ENCODE measurements at places on chromosomes 3 and 15. TPM values are rescaled to one million over a fixed set of nuclear protein-coding genes. Genes with fewer than 3 reads are reported as not detected.

DNA sequence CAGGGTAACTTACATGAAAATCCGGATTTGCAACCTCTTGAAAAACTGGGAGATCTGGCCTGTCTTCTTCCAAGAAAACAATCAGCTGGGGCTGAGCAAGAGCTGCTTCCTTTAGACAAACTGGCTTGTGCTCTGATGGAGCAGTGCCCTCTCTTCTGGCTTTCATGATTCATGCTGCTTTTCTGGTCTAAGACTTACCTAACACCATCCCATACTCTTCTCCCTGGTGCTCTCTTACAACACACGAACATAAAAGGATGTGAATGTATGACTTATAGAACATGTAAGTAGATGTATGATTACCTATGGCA is 9.9 kb downstream of the TJP1 start:
- H3K4me1 ChIP-seq = no peaks in the 10 kb centered on the region
- no peaks in the 10 kb centered on the region for H3K27me3 ChIP-seq
- H3K27ac ChIP-seq = no peak overlapping the region
- no peak overlapping the region for H3K4me3 ChIP-seq
- no peaks in the 10 kb centered on the region for H3K36me3 ChIP-seq

KBTBD13 gene
- 0.06 TPM for total RNA-seq

RNF168 gene
- total RNA-seq = 19.5 TPM

GRCh38 chr3:2635511-2635910 is 474.7 kb downstream of the IL5RA start:
- no peaks in the 10 kb centered on the region for H3K4me1 ChIP-seq
- H3K27ac ChIP-seq = no peak overlapping the region
- H3K27me3 ChIP-seq = no peaks in the 10 kb centered on the region
- DNase-seq = no peak
- no peak overlapping the region for H3K4me3 ChIP-seq

CCR5 gene
- total RNA-seq = 4.4 TPM

DNA sequence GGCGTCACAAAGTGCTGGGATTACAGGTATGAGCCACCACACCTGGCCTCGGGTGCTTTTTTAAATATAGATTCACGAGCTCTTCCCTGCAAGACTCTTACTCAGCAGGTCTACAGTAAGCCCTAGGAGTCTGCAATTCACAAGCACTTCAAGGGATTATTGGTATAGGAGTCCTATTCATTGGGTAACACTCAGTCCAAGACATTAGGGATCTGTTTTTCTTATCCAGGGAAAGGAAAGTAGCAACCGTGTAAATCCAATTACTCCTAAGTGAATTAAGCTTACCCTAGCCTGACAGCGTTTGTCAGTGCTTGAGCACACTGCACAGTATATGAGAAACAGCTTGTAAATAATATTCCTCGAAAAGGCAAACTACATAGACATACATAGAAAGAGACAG is 109.9 kb downstream of the SENP2 start:
- no peak for DNase-seq
- H3K27ac ChIP-seq = no peak overlapping the region
- H3K4me1 ChIP-seq = no peaks in the 10 kb centered on the region
- H3K36me3 ChIP-seq = no peaks in the 10 kb centered on the region
- H3K27me3 ChIP-seq = no peaks in the 10 kb centered on the region

GRCh38 chr3:135041601-135042000 is 246.5 kb downstream of the EPHB1 start:
- H3K27me3 ChIP-seq = no peaks in the 10 kb centered on the region
- no peak for DNase-seq

GRCh38 chr3:127639173-127640041 is 10.4 kb downstream of the PODXL2 start:
- no peak overlapping the region for H3K4me3 ChIP-seq
- H3K27ac ChIP-seq = no peak overlapping the region
- no peaks in the 10 kb centered on the region for H3K36me3 ChIP-seq
- no peaks in the 10 kb centered on the region for H3K27me3 ChIP-seq
- no peaks in the 10 kb centered on the region for H3K4me1 ChIP-seq
- no peak for DNase-seq

TNFAIP8L3 gene
- 8.9 TPM for total RNA-seq

ATP8B4 gene
- 12.5 TPM for total RNA-seq

ZNF148 gene
- 74.4 TPM for total RNA-seq

FSTL1 gene
- 193 TPM for total RNA-seq

DNA sequence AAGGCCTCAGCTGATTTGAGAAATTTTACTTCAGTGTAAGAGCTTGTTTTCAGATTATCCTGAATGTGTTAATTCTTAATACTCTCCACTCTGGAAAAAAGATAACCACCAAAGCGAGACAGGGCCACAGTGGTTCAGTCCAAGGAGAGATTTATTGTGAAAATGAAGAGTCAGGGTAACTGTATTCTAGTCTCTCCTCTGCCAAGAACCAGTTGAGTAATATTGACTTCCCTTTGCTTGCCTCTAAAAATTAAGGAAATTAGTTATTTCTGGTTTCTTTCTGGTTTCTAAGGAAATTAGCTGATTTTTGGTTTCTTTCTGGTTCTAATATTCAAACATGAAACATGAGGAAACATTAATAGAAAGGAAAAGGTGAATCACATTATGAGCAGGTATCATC is 34.9 kb downstream of the PPP1R2 start:
- peaks cover 6% of the 10 kb centered on the region for H3K36me3 ChIP-seq
- no peak overlapping the region for H3K27ac ChIP-seq
- no peak for DNase-seq
- no peak overlapping the region for H3K4me3 ChIP-seq

ALDH1A3 gene
- 19.6 TPM for total RNA-seq

SLC27A2 gene
- total RNA-seq = 26.5 TPM

ALDH1A2 gene
- 113 TPM for total RNA-seq

DNA sequence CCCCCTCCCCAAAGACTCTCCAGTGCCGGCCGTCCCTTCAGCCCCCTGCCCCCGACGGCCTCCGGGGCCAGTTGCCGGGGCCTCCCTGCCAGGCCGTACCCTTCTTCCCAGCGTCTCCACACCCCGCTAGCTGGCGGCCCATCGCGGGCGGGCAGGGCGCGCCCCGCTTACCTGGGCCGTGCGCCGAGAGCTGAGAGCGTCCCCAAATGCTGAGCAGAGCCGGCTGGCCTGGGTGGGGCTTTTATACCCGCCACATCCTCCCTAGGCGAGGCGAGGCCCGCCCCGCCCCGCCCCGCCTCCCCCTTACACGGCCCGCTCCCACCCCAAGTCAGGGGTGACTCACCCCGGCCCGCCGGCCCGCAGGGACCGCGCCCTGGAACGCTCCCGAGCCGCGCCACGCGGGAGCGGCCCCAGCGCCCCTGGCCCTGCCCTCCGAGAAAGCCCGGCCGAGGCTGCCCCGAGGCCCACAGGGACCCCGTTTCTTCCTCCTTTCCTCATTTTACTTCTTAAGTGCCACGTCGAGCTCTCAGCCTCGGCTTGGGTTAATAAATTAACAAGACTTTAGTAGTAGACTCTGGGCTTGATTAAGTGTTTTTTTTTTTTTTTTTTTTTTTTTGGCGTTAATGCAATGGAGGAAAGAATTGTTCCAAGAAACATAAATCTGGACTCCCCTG is at the start of gene ANXA2:
TSS of gene ANXA2 (minus strand) at position 215 of the 674 bp plus-strand sequence. CDS start 11,911 bp downstream, outside the sequence.
- peak; percentile 85 for DNase-seq
- H3K27ac ChIP-seq = peak within 1 kb of the TSS; percentile 82
- peak within 1 kb of the TSS; percentile 85 for H3K4me3 ChIP-seq

GRCh38 chr3:43766672-43767465 is 76.1 kb downstream of the ABHD5 start:
- no peaks in the 10 kb centered on the region for H3K36me3 ChIP-seq
- no peaks in the 10 kb centered on the region for H3K27me3 ChIP-seq
- H3K27ac ChIP-seq = no peak overlapping the region
- DNase-seq = no peak
- H3K4me1 ChIP-seq = no peaks in the 10 kb centered on the region

GRCh38 chr15:95125803-95126202 is 894.4 kb downstream of the MCTP2 start:
- H3K36me3 ChIP-seq = no peaks in the 10 kb centered on the region
- H3K4me3 ChIP-seq = no peak overlapping the region
- peaks cover 5% of the 10 kb centered on the region for H3K4me1 ChIP-seq
- no peaks in the 10 kb centered on the region for H3K27me3 ChIP-seq

GRCh38 chr15:30889196-30889595 is 14.5 kb upstream of the FAN1 start:
- no peaks in the 10 kb centered on the region for H3K36me3 ChIP-seq
- no peak for DNase-seq
- no peak overlapping the region for H3K27ac ChIP-seq
- H3K4me1 ChIP-seq = no peaks in the 10 kb centered on the region
- no peaks in the 10 kb centered on the region for H3K27me3 ChIP-seq
- H3K4me3 ChIP-seq = no peak overlapping the region

DNA sequence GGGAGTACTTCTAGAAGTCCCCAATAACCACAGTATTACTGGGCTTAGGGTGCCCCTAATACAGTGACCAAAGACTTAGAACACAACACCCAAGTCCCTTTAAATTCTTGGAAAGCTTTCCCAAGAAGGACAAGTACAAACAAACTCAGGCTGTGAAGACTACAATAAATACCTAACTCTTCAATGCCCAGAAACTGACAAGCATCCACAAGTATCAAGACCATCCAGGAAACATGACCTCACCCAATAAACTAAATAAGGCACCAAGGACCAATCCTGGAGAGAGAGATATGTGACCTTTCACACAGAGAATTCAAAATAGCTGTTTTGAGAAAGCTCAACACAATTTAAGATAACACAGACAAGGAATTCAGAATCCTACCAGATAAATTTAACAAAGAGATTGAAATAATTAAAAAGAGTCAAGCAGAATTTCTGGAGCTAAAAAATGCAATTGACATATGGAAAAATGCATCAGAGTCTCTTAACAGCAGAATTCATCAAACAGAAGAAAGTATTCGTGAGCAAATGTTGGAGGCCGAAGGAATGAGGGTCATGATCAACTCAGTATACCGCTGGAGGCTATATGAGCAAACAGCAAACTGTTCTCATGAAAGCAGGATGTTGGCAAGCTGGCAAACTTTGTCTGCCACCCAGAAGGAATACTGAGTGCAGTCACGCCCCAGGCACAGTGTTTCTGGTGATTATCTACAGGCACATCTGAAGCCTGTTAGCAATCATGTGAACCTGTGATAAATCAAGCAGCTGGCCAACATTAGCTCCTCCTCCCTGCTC is 87.0 kb upstream of the NECTIN3 start:
- no peaks in the 10 kb centered on the region for H3K27me3 ChIP-seq
- no peak overlapping the region for H3K27ac ChIP-seq
- no peaks in the 10 kb centered on the region for H3K36me3 ChIP-seq
- H3K4me1 ChIP-seq = no peaks in the 10 kb centered on the region

DNA sequence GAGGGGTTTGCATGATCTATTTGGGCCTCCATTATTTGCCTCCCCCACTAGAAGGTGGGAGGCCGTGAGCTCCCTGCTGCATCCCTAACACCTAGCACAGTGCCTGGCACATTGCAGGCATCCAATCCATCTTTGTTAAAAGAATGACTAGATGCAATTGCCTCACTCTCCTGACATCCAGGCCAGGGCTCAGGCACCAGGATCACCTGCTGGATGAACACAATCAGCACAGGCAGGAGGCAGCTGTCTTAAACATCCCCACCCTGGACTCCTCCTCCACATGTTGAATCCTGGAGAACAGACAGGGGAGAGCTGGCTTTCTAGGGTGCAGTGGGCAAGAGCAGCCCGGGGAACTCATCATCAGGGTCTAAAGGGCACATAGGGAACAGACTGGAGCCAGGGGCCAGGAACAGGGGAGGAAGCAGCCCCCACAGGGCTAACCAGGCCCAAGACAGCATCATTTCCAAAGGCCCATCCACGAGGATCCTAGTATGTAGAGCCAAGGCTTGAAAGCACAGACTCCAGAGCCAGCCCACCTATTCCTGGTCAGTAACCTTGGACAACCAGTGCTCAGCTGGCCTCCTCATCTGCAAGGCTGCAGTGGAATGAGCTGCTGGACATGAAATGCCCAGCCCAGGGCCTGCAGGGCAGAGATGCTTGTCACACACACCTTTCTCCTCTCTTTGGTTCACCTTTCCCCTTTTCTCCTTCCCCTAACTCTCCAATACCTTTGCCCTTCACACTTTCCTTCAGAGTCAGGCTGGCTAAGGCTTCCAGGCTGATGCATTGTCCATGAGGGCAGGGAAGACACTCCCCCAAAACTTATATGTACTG is 254.4 kb upstream of the TLE3 start:
- H3K27me3 ChIP-seq = no peaks in the 10 kb centered on the region
- H3K4me1 ChIP-seq = no peaks in the 10 kb centered on the region
- no peak overlapping the region for H3K27ac ChIP-seq
- H3K36me3 ChIP-seq = no peaks in the 10 kb centered on the region
- H3K4me3 ChIP-seq = no peak overlapping the region

GRCh38 chr15:42273900-42274701 is 868 bp upstream of the TMEM87A start:
- H3K27ac ChIP-seq = peak overlapping the region; percentile 98
- DNase-seq = peak; percentile 66
- H3K4me1 ChIP-seq = peaks cover 9% of the 10 kb centered on the region
- no peaks in the 10 kb centered on the region for H3K27me3 ChIP-seq
- peaks cover 1% of the 10 kb centered on the region for H3K36me3 ChIP-seq

PLA2G4E gene
- not detected for total RNA-seq

HGD gene
- 72.0 TPM for total RNA-seq

CD96 gene
- 9.5 TPM for total RNA-seq

DNA sequence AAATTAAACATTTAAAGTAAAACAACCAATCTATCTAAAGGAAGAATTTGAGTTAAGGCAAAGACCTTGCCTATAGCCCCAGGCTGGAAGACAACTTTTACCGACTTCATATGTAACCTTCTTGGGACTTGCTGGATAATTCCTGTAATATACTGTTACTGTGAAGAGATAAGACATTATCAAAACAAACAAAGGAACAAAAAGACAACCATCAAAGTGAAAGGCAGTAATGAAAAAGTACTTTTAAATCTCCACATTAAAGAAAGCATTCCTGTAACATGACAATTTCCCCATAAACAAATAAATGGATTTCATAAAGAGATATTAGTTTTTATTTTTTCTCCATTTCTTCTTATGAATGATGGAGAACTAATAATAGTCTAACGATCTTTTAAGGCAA is 2.4 kb downstream of the CMTM6 start:
- H3K4me1 ChIP-seq = no peaks in the 10 kb centered on the region
- no peaks in the 10 kb centered on the region for H3K27me3 ChIP-seq
- DNase-seq = no peak
- H3K27ac ChIP-seq = no peak overlapping the region
- H3K4me3 ChIP-seq = no peak overlapping the region

- H3K36me3 ChIP-seq = no peaks in the 10 kb centered on the region
- no peaks in the 10 kb centered on the region for H3K27me3 ChIP-seq
- H3K4me1 ChIP-seq = no peaks in the 10 kb centered on the region
- no peak for DNase-seq
Observed at GRCh38 chr3:55267206-55267930, 219.7 kb downstream of the WNT5A start.
